Activated T-cell treated with anti-CD3 and anti-CD28 coated beads, Interleukin-2, amount 50 U/mL, for 1 hour (primary cell): ENCODE measurements at places on chromosomes 1 and 21.

- DNase-seq, result no peak
Observed at GRCh38 chr1:93770640-93771039, 89.0 kb upstream of the BCAR3 start.

DNA sequence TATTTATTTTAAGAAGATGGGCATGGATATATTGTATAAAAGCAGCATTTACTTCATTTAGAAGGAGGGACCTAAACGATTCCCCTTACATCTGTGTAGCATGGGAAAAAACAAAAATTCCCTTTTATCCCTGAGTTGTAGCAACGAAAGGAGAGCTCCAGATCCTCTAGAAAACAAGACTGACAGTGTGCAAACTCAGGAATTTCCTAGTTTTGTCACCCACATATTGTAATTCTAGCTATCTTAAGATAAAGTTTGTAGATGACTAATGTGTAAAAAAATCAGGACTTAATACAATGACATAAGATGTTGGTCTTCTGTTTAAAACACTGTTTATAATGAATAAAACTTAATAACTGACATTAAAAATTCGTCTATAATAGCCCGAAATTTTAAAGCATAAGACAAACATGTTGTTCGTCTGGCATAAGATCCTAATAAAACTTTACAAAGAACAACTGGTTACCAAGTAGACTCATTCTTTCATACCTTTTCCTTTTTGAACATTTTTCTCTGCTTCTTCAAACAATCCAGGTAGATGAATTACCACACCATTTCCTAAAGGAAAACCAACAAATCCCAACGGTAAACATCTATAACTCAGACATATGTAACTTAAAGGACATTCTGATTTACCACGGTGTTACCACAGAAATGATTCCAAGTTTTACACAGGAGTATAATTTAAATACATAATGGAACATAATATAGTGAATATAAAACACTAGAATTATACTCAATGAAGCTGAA is 15.2 kb downstream of the ADSS2 start:
- no peak for DNase-seq

DNA sequence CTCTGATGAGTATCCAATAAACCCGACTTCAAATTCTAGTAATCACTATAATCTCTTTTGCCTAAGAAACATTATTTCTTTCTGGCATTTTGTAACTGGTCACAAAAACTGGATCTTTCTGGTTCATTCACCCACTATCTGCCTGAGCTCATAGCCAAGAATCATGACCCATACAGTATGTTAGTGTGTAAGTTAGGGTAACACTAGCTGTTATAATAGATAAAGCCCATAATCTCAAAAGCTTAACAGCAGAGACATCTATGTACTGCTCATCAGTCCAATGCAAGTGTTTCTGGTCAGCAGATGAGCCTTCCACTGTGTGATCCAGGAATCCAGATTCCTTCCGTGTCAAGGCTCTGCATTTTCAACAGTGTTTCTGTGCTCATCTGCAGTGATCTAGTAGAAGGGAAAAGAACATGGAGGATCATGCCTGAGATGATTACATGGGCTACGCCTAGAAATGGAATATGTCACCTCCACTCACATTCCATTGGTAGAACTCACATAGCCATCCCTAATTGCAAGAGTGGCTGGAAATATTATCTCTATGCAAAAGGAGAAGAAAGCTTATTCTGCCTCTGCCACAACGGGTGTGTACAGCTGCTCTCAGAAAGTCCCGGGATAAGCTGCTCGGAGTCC is 27.7 kb downstream of the RRAGC start:
- no peak for DNase-seq

DNA sequence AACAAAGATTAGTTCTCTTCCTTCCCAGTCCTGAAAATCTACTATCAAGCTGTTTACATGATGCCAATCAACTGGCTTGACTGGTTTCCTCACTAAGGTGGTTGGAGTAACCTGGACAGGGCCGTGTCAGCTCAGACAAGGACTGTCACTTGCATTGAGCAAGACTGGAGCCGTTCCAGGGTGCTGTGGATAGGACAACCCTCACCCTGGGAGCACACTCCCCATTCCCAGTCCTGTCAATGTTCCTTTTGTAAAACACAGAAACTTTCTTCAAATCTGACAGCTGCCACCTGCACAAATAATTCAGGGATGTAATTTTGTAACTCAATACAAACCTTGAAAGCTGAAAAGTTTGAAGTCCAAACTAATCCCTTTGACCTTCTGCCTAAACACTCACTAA is 31.4 kb downstream of the PLPP3 start:
- DNase-seq, result no peak

DNA sequence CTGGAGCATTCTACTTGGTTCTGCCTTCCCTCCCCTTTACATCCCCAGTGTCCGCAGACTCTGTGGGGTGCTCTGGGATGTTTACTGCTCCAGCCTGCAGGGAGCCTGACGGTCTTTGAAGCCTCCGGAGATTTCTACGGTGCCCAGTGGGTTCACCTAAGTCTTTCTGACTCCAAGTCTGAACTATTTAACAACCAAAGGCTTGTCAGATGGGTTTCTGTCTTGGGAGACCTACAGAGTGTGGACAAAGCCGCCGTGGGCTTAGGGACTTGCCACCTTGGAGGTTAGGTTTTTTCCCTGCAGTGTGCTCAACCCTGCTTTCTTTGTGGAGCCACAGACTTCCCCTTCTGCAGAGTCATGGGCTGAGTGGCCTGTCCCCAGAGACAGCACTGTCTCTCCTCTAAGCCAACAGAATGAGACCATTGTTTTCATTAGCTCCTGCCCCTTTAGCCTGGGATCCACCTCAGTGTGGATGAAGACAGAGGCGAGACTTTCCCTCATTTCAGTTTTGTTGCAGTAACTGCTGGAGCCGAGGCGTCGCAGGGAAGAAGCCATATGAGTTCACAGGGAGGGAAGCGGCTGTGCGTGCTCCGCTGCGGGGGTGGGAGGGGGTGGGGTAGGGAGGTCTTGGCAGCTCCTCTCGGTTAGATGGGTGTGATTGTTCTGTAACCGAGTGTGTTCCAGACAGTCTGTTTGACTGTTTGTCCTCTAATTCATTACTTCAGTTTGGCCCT is 120.7 kb downstream of the CNIH3 start:
- no peak for DNase-seq

DNA sequence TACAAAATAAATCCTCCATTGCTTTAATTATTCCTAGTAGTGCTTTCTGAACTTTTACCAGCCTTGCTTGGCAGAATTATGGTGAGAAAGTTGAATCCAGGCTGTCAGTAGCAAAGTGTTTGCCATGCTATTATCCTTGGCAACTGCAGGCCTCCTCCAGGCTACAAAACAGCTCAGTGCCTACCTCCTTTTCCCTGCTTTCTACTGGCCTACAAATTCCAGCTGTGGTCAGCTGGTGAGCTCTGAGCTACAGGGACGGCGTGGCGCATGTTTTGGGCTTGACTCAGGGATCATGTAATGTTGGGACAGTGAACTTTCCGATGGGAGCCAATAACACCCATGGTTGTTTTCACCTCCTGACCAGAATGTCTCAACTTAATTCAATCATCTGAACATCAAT is 456.1 kb upstream of the ADAMTS5 start:
- no peak for DNase-seq

DNA sequence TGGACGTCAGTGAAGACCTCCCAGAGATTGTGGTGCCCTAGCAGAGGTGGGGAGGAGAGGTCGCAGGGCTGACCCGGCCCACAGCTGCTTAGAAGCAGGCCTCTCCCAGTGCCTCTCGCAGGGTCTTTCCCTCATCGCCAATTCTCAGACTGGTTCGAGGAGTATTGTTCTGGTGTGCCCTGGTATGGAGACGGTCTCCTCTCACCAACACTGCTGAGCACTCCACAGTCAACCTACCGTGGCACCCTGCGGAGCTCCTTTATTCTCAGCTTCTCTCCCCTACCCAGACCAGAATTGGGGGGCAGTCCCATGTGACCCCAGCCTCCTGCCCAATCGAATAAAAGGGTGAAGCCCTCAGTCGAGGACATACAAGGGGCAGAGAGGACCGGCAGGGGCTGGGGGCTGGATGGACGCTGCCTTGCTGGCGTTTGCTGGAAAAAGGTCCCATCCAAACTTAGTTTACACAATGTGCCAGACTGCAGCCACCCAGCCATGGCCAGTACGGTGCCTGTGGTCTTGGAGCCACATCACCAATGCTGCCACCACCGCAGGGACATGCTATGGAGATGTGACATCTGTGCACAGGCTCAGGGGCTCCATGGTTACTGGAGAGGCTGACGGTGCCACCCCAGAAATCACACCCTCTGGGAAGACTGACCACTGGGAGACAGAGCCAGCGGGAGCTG is 80.8 kb downstream of the STUM start:
- DNase-seq, result no peak

GRCh38 chr1:88867743-88868521 is 23.4 kb downstream of the GTF2B start:
- DNase-seq, result no peak
